ENCODE measurements at places on chromosomes 6 and 20. TPM values are rescaled to one million over a fixed set of nuclear protein-coding genes. Genes with fewer than 3 reads are reported as not detected.

Gene CARMIL1
- total RNA-seq = 2.2 TPM

Gene DLK2
- total RNA-seq = 0.09 TPM

Gene DEFB132
- total RNA-seq = not detected

Gene ULBP1
- total RNA-seq = 0.09 TPM

Gene ZNF76
- 18.1 TPM for total RNA-seq

Gene RHAG
- not detected for total RNA-seq

Gene SOBP
- total RNA-seq = 2.2 TPM

Gene HLA-G
- total RNA-seq = not detected

Gene AGER
- 0.36 TPM for total RNA-seq

Gene FAM83C
- total RNA-seq = not detected

Gene C6orf15
- total RNA-seq = not detected

Gene TCF21
- total RNA-seq = not detected

Gene TTBK1
- total RNA-seq = under 0.01 TPM

Gene BPIFB6
- not detected for total RNA-seq

Gene HMGA1
- 162 TPM for total RNA-seq

Gene CYP24A1
- not detected for total RNA-seq

Gene GNRH2
- total RNA-seq = 0.18 TPM

Gene ANKRD66
- total RNA-seq = not detected

Gene CRISP3
- not detected for total RNA-seq

Gene HECA
- 26.0 TPM for total RNA-seq

Gene GNAS-AS1
- total RNA-seq = 0.85 TPM

Gene CCR6
- not detected for total RNA-seq

Gene JPH2
- total RNA-seq = 0.09 TPM

Gene IL17F
- not detected for total RNA-seq

Gene ECT2L
- not detected for total RNA-seq

Gene KIFC1
- total RNA-seq = 8.0 TPM

Gene RAD21L1
- total RNA-seq = under 0.01 TPM

Gene HLA-DQA2
- not detected for total RNA-seq

Gene XKR7
- total RNA-seq = not detected

Gene RAMACL
- 4.6 TPM for total RNA-seq

Gene BPI
- not detected for total RNA-seq

Gene PRL
- total RNA-seq = not detected
